RKO (cell line): ENCODE measurements at places on chromosomes 3 and 15.

GRCh38 chr3:196995027-196995426, 26.4 kb upstream of the PIGZ start:
- DNase-seq: no peak

- no peak for DNase-seq
These were observed 10.1 kb upstream of the SCAP start for GRCh38 chr3:47485812-47486211.

- DNase-seq: no peak
These were observed 139.9 kb upstream of the TLE3 start for GRCh38 chr15:70237626-70238025.

DNA sequence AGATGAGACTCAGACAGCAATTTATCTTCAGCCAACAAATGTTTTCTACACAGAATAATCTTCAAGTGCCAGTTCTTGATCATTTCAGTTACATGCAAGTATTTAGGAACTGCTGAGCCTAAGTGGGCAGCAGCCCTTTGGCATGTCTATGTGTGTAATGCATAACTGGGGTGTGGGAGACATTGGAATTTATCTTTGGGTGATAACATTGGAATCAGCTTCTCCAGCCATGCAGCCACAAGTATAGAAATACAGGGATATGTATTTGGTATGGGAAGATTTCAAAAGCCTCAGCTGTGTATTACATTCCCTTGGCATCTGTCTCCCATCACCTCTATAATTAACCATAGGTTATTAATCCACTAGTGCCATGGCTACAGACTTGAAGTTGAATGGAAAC, 63.4 kb upstream of the FOXP1 start:
- DNase-seq: no peak

- no peak for DNase-seq
These were observed 164.5 kb downstream of the ZMAT3 start for GRCh38 chr3:178907081-178907480.

DNA sequence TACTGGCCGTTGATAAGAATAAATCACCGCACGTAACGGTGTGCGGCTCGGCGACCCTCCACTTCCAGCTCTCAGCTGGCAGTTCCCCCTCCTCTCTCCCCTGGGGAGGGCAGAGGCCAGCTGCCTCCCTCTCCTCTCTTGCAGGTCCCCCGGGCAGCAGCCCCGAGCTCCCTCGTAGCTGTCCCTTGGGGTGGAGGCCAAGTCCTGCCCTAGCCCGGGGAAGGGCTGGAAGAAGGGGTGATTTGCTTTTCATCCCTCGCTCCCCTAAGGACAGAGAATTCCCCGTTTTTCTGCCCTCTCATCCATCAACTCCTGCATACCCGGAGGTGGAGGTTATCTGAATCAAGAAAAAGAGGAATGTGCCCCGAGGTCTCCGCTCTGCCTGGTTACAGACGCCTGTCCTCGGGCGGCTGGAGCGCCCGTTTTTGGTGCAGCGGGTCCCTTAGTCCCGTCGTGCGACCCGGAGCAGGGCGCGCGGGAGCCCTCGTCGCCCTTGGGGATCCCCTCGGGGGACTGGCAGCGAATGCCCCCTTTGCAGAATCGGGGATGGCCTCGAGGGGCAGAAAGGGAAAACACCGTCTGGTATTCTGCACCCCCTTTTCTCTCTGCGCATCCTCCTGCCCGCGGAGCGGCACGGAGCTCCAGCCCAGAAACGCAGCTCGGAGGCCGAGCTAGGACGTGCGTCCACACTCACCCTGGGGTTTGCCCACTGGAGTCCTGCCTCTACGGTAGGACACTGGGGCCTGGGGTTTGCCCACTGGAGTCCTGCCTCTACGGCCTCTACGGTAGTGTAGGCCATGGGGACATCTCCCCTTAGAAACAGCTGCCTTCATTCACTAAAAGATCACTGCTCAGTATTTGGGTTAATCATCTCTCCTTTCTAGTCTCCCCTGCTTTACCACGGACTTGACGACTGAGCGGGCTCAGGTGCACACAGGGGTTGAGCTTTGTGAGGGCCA, 2.2 kb downstream of the PTPRG start:
- DNase-seq: no peak

DNA sequence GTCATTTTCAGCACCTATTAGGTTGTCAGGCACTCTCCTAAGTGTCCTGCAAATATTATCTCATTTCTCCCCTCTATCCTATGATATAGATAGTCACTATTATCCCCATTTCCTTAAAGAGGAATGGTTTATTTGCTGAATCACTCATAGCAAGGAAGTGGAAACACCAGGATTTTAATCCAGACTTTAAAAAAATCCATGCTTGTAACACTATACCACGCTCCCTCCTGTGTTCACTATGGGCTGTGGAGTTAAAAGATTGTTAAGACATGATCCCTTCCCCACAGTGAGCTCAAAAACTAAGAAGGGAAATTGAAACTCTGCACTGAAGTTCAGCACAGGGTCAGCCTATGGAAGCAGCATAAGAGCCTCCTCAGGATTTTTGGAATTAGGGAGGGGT, 60.2 kb downstream of the TMEM39A start:
- DNase-seq: no peak

DNA sequence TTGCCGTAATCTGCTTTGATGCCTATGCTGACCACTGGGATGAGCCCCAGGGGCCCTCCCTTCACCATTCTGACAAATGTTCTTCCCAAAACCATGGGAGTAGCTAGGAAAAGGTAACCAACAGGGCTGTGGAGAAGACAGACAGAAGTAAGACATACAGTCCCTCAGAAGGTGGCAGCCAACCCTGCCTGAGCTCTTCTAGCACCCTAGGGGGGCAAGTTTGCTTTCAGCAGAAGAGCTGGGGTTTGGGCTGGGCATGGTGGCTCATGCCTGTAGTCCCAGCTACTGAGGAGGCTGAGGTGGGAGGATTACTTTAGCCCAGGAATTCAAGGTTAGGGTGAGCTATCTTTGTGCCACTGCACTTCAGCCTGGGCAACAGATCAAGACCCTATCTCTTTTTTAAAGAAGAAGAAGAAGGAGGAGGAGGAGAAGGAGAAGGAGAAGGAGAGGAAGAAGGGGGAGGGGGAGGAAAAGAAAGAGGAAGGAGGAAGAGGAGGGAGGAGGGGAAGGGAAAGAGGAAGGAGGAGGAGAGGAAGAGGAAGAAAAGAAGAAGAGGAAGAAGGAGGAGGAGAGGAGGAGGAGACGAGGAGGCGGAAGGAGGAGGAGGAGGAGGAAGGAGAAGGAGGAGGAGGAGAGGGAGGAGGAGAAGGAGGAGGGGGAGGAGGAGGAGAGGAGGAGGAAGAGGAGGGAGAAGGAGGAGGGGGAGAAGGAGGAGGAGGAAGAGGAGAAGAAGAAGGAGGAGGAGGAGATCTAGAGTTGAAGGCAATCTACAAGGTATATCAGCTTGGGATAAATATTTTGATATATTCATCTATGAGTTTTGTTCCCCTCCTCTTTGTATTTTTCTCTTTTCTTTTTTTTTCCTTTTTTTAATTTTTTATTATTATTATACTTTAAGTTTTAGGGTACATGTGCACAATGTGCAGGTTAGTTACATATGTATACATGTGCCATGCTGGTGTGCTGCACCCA, 44.9 kb upstream of the ABHD2 start:
- no peak for DNase-seq

- DNase-seq: peak; percentile 30
These were observed 294.8 kb downstream of the MCTP2 start for GRCh38 chr15:94526071-94526689.

GRCh38 chr3:177890359-177890683, 645.9 kb upstream of the KCNMB2 start:
- DNase-seq: no peak

GRCh38 chr3:81302045-81302444, 459.4 kb downstream of the GBE1 start:
- peak; percentile 51 for DNase-seq

GRCh38 chr3:171266034-171266739, 194.0 kb downstream of the TNIK start:
- DNase-seq: no peak

- DNase-seq: no peak
These were observed 17.7 kb downstream of the ZNF654 start for GRCh38 chr3:88076712-88077111.

DNA sequence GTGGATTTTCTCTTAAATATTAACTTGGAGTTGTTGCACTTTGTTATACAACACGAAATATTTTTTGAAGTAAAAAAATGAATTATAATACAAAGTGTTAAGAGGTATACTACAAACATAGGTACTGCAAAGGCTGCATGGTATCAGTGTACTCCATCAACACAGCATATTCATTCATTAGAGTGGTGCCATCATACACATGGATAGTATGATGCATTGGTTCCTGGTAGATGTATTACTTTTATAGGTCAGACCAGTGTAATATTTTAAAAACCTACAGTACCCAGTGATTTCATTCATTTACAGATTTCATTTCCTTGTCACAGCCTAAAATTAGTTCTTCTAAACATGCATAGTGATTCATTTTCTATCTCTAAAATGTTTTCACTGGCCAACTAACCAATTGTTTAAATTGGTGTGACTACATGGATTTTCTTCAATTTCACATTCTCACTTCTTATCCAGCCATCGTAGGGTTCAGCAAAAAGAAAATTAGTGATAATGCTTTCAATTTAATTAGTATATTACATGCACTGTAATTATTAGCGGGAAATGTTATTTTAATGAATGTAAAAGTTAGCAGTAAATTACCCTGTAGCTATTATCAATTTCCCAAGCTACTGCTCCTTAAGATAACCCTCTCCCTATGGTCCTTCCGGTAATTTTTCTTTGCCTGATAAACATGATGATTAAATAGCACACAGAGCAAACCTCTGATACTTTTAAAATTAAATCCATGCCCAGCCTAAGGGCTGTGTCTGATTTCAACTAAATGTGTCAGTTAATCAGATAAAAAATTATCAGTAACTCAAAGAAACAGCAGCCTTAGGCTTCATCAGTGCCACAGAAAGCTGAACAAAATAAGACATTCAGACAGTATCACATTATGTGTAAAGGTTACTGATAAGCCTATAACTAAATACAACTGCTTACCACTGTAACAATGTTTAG, 68.4 kb downstream of the DPH6 start:
- DNase-seq: no peak
